ENCODE measurements at places on chromosomes 2 and 18.

DNA sequence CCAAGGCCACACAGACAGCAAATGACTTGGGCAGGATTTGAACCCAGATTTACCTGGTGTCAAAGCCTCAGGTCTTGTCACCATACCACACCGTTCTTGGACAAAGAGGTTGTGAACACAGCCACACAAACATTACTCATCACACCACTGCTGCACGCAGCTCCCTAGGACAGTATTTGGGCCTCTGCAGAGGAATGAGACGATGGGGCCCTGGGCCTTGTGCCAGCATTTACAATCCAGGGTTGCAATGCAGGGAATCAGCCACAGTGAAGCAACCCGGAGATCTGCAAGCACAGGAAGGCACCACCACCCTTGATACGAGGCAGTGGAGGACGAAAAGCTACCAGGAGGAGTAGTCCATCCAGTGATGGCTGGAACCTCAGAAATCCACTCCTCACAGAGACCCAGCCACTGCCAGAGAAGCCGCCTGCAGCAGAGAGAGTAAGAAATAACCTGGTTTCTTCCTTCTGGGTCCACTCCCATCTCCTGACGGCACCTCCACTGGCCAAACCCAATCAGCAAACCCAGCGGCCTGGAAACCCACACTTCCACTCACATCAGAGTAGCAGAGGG, 3.7 kb upstream of the MTCL1 start:
- DNase-seq, result peak; percentile 26

GRCh38 chr18:50558948-50559751, 737 bp upstream of the MAPK4 start:
- no peak for DNase-seq

- no peak for DNase-seq
These were observed 11.6 kb upstream of the DNER start for GRCh38 chr2:229725716-229726574.

DNA sequence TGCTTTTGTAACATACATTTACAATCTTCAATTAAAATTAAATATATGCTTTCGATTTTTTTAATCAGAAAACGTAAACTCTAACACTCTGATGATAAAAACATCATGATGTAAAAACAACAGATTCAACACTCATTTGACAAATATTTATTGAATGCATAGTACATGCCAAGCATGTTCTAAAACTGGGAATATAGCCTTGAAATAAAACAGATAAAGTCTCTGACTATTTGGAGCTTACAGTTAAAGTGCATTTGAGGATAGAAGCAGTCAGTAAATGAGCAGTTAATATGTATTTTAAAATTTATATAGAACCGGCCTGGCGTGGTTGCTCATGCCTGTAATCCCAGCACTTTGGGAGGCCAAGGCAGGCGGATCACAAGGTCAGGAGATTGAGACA, 47.8 kb downstream of the TMX3 start:
- peak; percentile 71 for DNase-seq

DNA sequence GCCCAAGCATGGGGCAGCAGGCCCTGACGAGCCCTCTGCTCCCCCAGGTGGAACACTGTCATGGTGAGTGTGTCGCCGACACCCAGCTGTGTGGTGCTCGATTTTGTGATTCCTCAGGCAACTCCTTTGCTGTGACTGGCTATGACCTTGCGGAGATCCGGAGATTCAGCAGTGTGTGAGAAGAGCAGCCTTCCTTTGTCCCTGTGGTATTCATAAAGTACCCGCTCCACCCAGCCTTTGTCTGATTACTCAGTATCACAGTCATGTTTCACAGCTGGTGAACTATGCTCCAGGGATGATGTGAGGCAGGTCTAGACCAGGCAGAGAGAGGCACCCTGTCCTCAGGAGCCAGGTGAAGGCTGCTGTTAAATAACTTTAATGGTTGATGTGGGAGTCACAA, 4.0 kb downstream of the WDR54 start:
- DNase-seq, result no peak

GRCh38 chr2:34001557-34001956, 402.5 kb upstream of the FAM98A start:
- no peak for DNase-seq

Measured in muscle of leg (tissue), 16 donors.